ENCODE measurements at places on chromosomes 11 and 22.

DNA sequence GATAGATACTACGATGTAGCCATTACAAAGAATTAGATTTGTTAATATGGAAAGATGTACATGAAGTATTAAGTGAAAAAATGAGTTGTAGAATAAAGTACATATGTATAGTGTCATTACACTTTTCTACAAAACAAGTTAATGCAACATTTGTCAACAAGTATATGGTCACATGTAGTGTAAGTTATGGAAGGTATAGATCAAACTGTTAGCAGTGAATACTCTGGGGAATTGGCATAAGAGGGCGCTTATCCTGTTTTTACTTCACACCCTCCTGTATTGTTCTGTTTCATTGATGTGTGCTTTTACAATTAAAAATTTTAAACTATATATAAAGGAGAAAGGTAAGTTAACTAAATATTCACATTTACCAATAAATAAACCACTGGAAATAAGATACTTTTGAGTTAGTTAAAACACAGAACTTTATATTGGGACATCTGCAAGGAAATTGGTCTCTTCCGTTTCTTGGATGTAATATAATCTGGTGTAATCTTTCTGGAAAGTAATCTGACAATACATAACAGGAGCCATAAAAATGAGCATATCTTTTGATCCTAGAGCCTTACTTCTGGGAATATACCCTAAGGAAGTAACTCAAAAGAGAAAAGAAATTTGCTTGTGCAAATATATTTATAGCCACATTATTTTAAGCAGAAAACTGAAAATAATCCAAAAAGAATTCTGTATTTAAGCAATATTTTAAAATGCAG, 34.5 kb downstream of the CSTPP1 start:
- no peak for DNase-seq

DNA sequence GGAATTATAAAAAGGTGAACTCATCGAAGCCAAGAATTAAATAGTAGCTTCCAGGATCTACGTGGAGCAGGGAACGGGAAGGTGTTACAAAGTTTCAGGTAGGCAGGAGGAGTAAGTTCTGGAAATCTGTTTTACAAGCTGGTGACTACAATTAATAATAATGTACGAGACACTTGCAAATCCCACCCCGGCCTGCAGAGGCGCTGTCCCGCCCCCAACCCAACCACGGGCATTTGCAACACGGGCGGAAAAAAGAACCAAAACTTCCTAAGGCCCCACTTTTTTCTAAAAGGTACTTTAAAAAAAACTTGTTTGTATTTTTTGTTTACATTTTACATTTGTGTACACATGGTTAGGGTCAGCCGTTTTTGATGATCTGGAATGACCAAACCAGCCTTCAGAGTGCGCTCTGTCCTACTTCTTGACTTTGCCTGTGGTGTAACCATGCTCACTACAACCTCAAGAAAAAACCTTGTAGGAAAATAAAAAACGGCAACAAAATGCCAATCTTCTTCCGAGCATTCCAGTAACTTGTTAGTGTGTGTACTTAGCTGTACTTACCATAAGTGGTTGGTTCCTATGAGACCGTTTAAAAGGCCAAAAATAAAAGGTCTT, 449.6 kb upstream of the B3GAT1 start:
- no peak for DNase-seq

DNA sequence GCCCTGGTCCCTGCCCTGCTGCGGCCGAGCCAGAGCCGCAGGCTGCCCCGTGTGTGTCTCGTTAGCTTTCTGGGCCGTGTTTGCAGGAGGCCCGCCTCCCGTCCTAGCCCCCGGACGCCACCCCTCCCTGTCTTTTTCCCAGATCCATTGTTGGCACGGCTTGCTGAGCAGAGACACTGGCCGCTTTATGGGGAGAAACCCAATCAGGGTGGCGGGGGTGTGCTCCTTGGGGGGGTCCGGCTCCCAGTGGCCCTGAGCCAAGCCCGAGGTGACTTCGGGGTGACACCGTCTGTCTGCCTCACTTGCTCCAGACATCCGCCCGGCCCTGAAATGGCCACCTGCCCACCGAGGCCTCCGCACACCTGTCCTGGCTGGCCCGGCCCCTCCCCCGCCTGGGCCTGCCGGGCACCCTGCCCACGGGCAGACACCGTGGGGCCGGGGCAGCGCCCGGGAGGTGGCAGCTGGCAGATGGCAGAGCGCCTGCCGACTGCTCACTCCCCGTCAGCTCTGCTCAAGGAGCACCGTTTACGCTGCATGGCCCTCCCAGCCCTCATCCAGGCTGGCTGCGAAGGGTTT, 43.1 kb upstream of the PPARA start:
- DNase-seq: peak; percentile 93

DNA sequence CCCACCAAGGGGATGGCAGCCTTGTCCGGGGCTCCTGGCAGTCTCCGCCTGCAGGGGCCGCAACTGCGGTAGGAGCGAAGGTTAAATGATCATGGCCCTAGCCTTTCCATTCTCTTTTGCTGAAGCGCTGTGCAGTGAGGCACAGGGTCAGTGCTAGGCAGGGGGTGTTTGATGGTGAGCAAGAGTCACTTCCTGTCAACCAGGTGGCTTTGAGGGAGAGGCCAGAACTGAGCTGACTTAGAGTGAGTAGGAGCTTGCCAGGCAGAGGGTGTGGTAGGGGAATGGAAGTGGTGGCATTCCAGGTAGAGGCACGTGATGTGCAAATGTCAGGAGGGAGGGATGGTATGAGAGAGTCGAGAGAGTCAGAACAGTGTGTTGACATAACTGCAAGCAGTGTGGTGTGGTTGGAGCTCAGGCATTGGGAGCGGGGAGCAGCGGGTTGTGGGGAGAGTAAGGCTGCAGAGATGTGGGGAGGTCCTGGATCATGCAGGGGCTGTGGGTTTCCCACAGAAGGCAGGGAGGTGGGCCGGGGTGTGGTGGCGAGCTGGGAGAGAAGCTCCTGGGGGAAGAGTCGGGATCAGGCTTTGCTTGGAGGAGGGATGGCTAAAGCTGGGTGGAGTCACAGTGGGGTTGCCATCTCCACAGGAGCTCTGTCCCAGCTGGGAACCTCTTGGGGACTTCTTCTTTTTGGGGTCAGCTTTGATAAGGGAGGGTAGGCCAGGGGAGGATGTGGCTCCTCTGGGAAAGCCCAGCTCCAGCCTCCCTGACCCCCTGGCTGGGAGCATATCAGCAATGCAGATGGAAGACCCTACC, 33.3 kb downstream of the AMPD3 start:
- DNase-seq: no peak

DNA sequence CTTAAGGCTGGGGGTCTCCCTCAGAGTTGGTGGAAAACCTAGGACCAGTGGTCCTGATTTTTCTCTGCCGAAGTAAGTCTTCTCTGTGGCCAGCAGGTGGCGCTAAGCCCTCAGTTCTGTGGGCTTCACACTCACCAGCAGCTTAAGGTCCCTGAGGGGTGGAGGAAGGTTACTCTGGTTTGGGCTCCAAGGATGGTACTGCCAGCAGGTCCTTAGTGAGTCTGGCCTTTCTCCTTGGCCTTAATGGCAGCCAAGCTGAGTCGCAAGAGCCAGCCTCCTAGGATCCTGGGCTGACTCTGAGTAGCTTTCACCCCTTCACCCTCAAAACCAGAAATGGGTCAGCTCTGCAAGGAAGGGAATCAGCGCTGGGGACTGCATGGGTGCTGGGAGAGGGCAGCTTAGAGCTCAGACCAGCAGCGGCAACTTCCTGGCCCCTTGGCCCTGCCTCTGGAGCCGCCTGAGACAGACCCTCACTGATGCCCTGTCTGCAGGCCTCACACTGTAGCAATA, 4.4 kb downstream of the KCNJ11 start:
- peak; percentile 94 for DNase-seq

- no peak for DNase-seq
Measured at GRCh38 chr11:46491661-46492330, 100.2 kb upstream of the CHRM4 start.

DNA sequence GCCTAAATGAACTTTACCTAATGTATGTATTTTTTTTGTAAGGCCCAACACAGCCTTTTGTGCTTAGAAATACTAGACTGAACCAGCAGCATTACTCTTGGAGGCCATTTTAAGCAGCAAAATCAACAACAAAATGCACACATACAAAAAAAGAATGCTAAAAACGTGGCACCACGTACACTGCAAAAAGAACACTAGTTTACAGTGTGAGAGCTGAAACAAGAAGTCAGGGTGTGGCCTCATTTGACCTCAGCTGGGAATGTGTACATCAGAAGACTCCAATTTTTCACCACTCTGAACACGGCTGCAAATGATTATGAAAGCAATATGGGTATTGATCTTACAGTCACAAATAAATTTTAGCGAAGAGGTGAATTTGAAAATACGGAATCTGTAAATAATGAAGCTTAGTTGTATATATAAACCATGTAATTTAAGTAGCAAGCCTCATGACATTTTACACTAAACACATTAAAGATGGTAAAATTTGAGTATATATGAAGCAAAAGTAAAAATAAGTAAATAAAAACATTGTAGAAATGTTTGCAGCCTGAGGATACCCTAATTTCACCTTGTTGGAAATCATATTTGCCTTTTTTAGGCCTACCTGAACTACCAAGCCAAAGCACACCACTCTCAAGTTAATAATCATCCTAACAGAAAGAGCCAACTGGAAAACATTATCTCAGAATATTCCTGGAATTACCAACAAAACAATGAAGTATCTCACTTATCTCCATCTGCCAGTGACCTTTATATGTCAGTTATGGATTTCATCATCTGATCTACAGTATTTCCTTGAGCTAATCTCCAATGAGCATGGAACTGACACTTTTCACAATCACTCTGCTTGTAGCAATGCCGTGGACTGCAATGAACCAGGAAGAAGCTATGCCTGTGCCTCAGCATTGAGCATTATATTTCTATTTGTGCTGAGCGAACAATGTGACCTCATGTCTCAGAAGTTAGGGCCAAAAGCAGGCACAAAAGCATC, 319.5 kb upstream of the FAT3 start:
- no peak for DNase-seq

- DNase-seq: no peak
Measured at GRCh38 chr11:75815345-75816168, 547 bp downstream of the UVRAG start.

All from Ammon's horn (tissue), 1 donor.